Spleen (tissue), 13 donors: ENCODE measurements at places on chromosomes 3 and 15. TPM values are rescaled to one million over a fixed set of nuclear protein-coding genes. Genes with fewer than 3 reads are reported as not detected.
A peak's percentile ranks its signal among the peaks of the same experiment; 100 is the strongest.

GRCh38 chr3:58955308-58955707 lies 94.5 kb downstream of the CFAP20DC start:
- H3K36me3 ChIP-seq, result no peaks in the 10 kb centered on the region
- no peak overlapping the region for H3K27ac ChIP-seq
- no peak overlapping the region for H3K4me3 ChIP-seq
- no peaks in the 10 kb centered on the region for H3K27me3 ChIP-seq
- no peaks in the 10 kb centered on the region for H3K4me1 ChIP-seq

DNA sequence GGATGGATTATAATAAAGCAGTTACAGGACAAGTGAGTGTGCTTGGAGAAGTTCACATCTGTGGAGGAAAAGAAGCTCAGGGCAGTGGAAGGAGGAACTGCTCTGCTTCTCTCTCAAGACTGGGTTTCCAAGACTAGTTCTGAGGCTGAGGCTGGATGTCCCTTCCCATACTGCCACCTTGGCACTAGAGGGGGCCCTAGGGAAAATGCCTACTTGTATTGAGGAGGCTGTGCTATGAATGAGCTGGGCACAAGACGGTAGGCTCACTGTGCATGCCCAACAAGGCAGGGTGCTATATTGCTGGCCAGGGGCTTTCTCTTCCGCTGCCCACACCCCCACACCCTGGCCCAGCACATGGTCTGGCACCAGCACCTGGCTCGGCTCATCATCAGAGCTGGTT lies 65.2 kb downstream of the SLCO2A1 start:
- H3K4me3 ChIP-seq, result no peak overlapping the region
- no peak overlapping the region for H3K27ac ChIP-seq
- no peaks in the 10 kb centered on the region for H3K27me3 ChIP-seq
- DNase-seq, result peak; percentile 40

GRCh38 chr3:59247402-59247841 lies 197.6 kb upstream of the CFAP20DC start:
- H3K4me1 ChIP-seq, result peaks cover 44% of the 10 kb centered on the region
- no peak overlapping the region for H3K4me3 ChIP-seq
- no peaks in the 10 kb centered on the region for H3K36me3 ChIP-seq
- DNase-seq, result no peak

DNA sequence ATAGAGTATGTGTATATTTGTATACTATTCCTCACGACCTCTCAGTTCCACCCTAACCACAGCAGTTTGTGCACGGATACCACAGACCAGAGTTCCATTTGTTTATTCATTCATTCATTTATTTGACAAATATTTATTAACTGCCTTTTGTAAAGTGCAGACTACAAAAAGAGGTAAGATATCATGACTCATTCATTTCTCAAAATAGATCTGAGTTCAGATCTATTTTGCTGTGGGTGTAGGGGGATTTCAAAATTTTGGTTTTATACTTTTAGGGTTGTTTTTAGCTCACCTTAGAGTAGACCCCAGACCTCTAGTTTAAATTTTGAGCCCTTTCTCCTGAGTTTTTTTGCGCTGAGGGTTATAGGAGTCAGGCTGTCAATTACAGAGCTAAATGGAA lies 76.1 kb upstream of the LRRFIP2 start:
- DNase-seq, result no peak
- H3K27me3 ChIP-seq, result no peaks in the 10 kb centered on the region
- peaks cover 52% of the 10 kb centered on the region for H3K36me3 ChIP-seq
- H3K4me3 ChIP-seq, result no peak overlapping the region

GRCh38 chr3:38163117-38163840 lies 2.1 kb upstream of the OXSR1 start:
- no peak overlapping the region for H3K4me3 ChIP-seq
- H3K36me3 ChIP-seq, result no peaks in the 10 kb centered on the region
- peaks cover 26% of the 10 kb centered on the region for H3K4me1 ChIP-seq
- H3K27ac ChIP-seq, result no peak overlapping the region

DNA sequence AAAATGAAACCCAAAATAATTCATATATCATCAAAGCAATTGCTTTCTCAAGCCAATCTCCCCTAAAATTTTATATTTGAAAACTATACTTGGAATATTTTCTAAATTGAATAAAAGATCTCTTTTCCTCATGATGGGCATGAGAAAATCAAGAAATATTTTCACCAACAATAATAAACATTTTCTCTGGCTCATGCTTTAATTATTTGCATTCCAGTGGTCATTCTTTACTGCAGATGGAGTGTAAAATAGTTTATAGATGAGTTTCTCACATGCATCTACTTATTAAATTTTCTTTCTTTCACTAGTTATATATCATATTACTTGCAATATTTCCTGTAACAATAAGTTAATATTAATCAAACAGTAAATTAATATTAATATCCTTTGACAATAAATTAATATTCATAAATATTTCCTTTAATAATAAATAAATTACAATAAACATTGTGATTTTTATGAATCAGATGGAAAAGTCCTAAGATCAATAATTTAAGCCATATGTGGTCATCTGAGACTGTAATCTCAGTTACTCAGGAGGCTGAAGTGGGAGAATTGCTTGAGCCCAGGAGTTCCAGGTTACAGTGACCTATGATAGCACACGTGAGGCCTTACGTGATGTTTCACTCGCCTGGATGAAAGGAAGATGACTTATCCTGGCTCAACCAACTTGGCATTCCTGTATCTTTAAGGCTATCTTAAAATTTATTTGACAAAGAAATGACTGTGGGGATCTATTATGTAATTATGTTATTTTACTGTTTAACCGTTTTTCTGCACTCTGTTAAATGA lies 958.8 kb downstream of the ZPLD1 start:
- H3K36me3 ChIP-seq, result no peaks in the 10 kb centered on the region
- H3K27ac ChIP-seq, result no peak overlapping the region
- H3K4me1 ChIP-seq, result no peaks in the 10 kb centered on the region
- DNase-seq, result no peak
- H3K27me3 ChIP-seq, result no peaks in the 10 kb centered on the region

DNA sequence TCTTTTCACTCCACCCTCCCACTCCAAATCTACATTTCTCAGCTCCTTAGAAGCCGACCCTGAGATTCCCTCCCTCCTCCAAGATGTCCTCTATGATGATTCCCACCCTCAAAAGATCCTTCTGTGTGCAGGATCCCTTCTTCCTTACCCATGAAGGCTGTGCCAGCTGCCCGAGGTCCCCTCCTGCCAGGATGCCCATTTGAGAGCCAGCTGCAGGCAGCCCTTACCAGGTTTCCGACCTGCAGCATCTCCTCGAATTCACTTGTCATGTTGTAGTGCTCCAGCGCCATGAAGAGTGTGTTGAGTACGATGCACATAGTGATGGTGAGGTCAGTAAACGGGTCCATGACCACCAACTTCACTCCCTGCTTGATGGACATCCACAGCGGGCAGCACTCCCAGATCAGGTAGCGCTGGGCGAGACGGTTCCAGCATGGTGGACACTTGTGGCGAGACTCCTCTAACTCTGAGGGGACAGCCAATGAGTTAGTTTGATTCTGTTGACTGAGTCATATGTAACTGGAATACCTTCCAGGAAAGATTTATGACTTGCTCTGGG lies 51.9 kb downstream of the SCN5A start:
- no peaks in the 10 kb centered on the region for H3K36me3 ChIP-seq
- H3K27me3 ChIP-seq, result peaks cover 8% of the 10 kb centered on the region
- H3K4me1 ChIP-seq, result no peaks in the 10 kb centered on the region

DNA sequence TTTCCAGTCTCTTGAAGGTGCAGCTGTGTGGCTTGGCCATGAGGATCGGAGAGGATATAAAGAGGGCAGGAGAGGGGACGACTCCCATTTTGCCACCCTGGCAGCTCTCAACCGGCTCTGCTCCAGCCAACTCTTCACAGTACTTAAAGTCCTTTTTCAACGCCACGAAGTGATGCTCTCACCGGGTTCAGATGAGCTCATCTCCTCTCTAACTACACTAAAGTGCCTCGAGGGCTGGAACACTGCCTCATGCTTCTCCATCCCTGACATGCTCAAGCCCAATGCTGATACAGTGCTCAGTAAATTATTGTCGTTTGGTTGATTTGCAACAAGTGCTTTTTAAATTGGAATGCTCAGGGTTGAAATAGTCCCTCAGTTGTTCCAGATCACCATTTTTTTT lies 97.8 kb downstream of the GTPBP8 start:
- peaks cover 6% of the 10 kb centered on the region for H3K36me3 ChIP-seq
- DNase-seq, result no peak
- no peaks in the 10 kb centered on the region for H3K27me3 ChIP-seq
- no peaks in the 10 kb centered on the region for H3K4me1 ChIP-seq

The INKA1 gene
- total RNA-seq, result 12.2 TPM

DNA sequence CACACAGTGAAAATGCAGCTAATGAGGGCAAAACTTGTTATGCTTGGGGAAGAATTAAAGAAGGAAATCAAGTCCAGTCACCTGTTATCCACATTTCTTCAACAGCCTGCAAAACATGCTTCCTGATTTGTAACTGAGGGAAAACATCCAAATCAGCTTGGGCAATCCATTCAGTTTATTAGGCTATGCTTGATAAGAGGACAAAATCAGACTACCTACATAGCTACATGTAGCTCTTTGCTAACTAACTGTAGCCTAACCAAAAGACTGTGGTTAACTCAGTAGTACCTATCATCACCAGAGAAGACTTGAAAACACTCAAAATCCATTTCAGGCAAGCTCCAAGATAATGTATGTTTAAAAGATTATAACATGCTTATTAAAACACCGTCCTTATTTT lies 436.4 kb downstream of the SHQ1 start:
- DNase-seq, result no peak
- H3K36me3 ChIP-seq, result no peaks in the 10 kb centered on the region
- no peak overlapping the region for H3K4me3 ChIP-seq
- H3K27ac ChIP-seq, result no peak overlapping the region
- H3K27me3 ChIP-seq, result no peaks in the 10 kb centered on the region
- H3K4me1 ChIP-seq, result peaks cover 9% of the 10 kb centered on the region

GRCh38 chr15:101379647-101380046 lies 84.6 kb upstream of the SNRPA1 start:
- peaks cover 25% of the 10 kb centered on the region for H3K4me1 ChIP-seq
- DNase-seq, result peak; percentile 64
- H3K27me3 ChIP-seq, result no peaks in the 10 kb centered on the region
- no peak overlapping the region for H3K27ac ChIP-seq
- H3K4me3 ChIP-seq, result no peak overlapping the region

The SERPINI2 gene
- 3.9 TPM for total RNA-seq

GRCh38 chr3:129586746-129587430 lies 19.6 kb downstream of the PLXND1 start:
- no peak overlapping the region for H3K27ac ChIP-seq
- no peaks in the 10 kb centered on the region for H3K27me3 ChIP-seq
- H3K4me3 ChIP-seq, result no peak overlapping the region
- H3K4me1 ChIP-seq, result peaks cover 18% of the 10 kb centered on the region
- no peak for DNase-seq
- peaks cover 10% of the 10 kb centered on the region for H3K36me3 ChIP-seq

The FAM3D gene
- total RNA-seq, result 0.23 TPM

DNA sequence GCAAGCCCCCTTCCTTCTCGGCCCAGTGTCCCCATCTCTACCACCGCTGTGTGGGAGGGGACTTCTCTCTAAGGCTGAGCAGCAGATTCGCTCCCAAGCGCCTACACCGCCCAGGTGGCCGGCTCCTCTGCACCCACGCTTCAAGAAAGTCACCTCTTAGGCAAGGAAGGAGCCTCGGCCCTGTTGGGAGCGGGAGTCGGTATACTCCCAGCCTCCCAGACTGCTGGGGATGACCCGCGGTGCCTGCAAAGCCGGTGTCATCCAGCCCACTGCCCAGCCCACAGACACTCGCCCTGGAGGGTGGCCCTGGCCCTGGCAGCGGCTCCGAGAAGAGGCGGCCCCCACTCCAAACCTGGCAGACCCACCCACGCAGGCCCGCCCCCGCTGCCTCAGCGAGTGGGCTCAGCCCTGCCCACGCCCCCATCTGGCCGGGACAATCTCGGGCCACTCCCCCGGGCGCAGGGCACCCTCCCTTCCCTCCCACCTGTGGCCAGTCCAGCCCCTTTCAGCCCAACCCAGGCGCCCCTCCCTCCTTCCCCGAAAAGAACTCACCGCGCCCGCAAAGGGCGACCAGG lies 396 bp downstream of the CHRNB4 start:
- peak overlapping the region; percentile 28 for H3K4me3 ChIP-seq
- peaks cover 16% of the 10 kb centered on the region for H3K27me3 ChIP-seq
- H3K4me1 ChIP-seq, result no peaks in the 10 kb centered on the region
- no peak for DNase-seq

The DLL4 gene
- 26.3 TPM for total RNA-seq

The SLC9A9 gene
- 47.0 TPM for total RNA-seq

The SERP1 gene
- total RNA-seq, result 97.7 TPM

DNA sequence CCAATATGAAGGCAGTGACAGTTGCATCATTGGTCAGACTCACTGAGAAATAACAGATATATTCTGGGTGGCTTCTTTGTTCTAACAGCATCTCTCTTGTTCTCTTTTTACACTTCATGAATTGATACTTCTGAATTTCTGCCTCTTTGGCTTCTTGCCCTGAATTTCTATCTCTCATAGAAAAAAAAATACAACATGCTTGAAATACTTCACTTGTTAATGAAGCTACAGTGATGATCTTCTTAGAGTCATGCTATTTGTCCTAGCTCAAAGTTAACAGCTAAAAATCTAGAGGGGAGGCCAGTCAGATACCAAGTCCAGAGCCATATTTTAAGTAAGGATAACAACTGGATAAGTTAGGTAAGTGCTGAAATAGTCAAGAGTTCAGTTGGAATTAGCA lies 597.2 kb upstream of the AGTR1 start:
- H3K4me3 ChIP-seq, result no peak overlapping the region
- H3K4me1 ChIP-seq, result no peaks in the 10 kb centered on the region
- H3K27me3 ChIP-seq, result no peaks in the 10 kb centered on the region
- no peak overlapping the region for H3K27ac ChIP-seq

The CD276 gene
- total RNA-seq, result 35.5 TPM

The CDHR4 gene
- total RNA-seq, result not detected

The ILDR1 gene
- total RNA-seq, result 3.1 TPM

DNA sequence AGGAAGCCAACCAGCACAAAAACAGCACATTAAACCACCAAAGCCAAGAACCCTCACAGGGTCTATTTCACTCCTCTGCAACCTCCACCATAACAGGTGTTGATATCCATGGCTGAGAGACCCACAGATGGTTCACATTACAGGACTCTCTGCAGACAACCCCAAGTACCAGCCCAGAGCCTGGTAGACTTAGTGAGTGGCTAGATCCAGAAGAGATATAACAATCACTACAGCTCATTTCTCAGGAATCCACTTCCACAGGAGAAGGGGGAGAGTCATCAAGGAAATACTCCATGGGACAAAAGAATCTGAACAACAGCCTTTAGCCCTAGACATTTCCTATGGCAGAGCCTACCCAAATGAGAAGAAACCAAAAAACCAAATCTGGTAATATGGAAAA lies 168.1 kb upstream of the CD96 start:
- H3K27ac ChIP-seq, result no peak overlapping the region
- no peaks in the 10 kb centered on the region for H3K4me1 ChIP-seq
- no peaks in the 10 kb centered on the region for H3K27me3 ChIP-seq
- H3K36me3 ChIP-seq, result no peaks in the 10 kb centered on the region
